ENCODE measurements at places on chromosomes 3 and 15.

DNA sequence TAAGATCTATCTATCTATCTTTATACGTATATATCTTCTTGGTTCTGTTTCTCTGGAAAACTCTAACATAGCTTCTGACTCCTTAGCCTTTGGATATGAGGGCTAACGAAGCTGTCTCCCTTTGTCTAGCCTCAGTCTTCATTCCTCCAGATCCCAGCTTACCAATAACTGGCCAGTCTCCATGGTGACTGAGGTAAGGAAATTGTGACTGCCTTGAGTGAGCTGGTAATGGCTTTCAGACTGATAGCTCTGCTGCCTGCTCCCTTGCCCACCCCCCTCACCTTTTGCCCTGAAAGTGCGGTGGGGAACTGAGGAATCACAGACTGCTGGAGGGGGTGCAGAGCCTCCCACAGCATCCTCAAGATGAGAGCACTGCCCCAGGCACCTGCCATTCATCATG, 65.8 kb upstream of the ABHD17C start:
- DNase-seq, result no peak

GRCh38 chr3:111730143-111730542, 128.9 kb upstream of the PHLDB2 start:
- DNase-seq, result no peak

- DNase-seq, result no peak
These were observed 35.0 kb downstream of the ZXDC start for GRCh38 chr3:126440709-126440995.

- DNase-seq, result no peak
These were observed 319.6 kb upstream of the IL12A start for GRCh38 chr3:159668990-159669476.

DNA sequence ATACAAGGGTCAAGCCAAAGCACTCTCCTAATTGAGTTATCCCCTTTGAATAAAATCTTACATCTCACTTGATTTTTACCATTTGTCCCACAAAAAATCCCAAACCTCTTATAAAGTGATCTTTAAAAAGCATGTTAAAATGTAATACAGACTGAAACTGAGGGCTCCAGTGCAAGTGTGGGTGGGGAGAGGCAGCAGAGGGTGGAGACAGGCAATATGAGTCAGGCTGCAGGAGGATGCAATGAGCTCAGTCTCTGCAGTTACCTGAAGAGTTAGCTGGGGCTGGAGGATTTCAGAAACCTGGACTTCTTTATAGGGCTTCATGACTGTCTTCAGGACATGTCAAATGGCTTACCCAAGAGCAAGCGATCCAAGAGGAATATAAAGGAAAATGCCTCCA, 14.2 kb upstream of the COLQ start:
- no peak for DNase-seq

DNA sequence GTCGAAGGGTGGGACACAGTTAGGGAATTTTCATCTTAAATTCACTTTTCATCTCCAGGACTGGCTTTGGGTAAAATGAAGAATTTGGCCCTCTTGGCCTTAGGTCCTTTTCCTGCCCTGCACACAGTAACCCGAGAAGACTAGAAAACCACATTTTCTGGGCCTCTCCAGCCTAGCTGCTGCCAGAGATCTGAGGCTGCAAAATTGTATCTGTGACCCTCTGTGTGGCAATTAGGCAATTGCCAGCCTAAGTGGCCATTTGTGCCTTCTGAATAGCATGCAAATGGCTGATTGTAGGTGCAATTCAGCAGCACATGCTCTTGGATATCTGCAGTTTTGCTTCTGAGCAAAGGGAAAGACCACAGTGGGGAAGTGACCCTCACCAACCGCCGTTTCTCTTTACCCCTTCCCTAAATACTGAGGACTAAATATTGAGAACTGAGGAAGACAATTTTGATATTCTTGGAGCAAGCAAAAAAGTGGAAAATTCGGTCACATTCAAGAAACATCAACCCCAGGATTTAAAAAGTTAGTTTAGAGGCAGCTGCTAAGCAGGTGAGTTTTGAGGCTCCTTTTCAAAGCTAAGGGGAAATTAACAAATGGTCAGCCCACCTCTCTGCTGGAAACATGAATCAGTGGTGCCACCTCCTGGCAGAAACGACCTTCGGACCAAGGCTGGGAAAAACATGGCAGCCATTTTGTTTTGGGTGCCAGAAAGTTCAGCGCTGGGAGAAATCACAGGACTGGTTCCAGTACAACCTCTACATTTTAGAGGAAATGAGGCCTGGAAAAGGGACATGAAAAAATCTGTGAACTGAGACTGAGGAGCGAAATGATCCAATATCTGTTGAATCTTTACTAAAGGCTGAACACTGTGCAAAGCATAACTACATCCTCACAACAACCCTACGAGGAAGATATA, 56.6 kb upstream of the PRTG start:
- DNase-seq, result peak; percentile 32

DNA sequence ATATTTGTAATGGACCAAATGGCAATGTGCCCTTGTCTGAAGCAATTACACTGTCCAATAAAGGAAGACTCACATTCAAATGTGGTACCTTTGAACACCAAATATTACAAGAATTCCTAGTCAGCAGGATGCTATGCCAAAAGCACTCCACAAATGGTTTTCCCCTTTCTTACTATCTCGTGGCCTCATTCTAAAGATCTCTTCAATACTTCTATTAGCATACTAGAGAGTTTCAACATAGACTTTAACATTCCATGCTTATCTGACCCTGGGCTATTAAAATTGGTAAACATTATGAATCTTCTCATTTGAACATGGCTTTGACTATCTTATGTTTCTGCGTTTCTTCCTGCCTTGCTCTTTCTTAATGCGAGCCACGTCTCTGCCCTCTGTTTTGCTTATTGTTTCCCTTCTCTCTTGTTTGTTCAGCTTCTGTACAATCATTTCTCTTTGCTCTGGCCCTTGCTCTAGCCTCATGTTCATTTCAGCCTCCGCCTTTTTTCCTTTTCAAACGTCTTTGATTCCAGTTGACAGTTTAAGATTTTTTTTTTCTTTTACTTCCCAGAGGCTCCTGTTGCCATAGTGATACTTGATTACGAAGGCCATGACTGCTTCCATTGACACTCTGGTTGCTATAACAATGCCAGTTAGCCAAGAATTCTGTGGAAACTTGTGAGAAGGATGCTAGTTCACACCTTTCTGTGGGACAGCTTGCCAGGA, 49.5 kb upstream of the SLC9A9 start:
- DNase-seq, result no peak

- no peak for DNase-seq
These were observed 117.3 kb upstream of the SLC7A14 start for GRCh38 chr3:170703121-170703588.

GRCh38 chr15:77825546-77825945, 192.8 kb upstream of the LINGO1 start:
- no peak for DNase-seq

DNA sequence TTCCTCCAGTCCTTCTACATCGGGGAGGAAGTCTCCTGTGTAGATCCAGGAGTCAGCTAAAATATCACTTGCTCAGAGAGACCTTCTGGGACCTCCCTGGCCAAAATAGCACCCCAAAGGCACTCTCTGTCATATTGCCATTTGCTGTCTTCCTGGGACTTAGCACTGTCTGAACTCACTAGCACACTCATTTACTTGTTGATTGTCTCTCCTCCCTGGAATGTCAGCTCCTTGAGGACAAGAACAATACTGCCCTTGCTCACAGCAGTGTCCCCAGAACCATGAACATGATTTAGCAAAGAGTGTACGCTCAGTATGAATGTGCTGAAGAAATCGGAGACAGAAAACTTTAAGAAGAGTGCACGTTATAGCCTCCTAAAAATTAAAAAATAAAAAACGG, 202.9 kb downstream of the STT3B start:
- no peak for DNase-seq

Measured in NCI-H2081 (cell line).